Stimulated activated CD4-positive, alpha-beta T cell treated with anti-CD3 and anti-CD28 coated beads, TNF-alpha, amount 100 ng/mL, for 4 hours (primary cell): ENCODE measurements at places on chromosomes 3 and 15.

DNA sequence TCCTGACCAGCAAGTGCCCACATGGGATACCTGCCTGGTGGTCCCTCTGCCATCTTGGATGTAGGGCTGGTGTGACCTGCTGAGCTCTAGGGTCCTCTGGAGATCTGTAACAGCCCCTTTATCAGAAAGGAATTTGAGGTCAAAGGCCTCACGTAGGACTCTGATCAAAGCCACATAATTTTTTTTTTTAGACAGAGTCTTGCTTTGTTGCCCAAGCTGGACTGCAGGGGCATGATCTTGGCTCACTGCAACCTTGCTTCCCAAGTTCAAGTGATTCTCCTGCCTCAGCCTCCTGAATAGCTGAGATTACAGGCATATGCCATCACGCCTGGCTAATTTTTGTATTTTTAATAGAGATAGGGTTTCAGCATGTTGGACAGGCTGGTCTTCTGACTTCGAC lies 9.5 kb downstream of the ITGB5 start:
- no peak for DNase-seq

GRCh38 chr15:67899596-67900283 lies 59.9 kb upstream of the RNU6-1 start:
- DNase-seq = no peak

GRCh38 chr3:40920041-40920440 lies 279.3 kb upstream of the CTNNB1 start:
- no peak for DNase-seq

DNA sequence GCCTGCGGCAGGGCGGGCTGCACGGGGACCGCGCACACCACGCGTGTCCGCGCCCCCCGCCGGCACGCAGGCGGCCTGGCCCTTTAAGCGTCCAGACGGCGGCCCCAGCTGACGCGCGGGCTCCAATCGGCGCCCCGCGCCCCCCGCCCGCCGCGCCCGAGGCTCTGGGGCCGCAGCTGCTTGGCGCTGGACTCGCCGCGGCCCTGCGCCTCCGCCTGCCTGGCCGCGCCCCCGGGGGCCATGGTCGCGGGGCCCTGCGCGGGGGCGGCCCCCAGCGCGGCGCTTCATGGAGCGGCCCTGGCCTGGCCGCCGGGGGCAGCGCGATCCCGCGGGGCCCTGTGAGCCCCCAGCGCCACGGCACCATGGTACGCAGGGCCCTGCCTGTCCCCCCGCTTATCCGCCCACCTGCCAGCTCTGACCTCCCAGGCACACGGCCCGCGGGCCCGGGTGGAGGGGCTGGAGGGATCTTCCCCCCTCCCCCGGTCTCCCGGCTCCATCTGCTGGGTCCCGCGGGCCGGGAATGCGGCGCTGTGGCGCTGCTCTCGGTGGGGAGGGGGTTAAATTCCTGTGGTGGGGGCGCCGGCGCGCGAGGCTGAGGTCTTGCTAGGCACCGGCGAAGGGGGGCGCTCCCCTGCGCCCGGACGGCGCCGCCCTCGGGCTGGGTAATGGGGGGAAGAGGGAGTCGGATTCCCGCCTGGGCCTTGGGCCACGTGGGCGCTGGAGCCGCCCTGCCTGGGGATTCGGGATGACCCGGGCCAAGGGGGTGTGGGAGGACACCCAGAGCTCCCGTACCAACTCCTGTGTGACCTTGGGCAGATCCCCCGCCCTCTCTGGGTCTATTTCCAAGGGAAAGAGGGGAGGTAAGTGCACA lies 1.1 kb downstream of the ZBTB47 start:
- no peak for DNase-seq

GRCh38 chr3:172905451-172905850 lies 154.9 kb downstream of the ECT2 start:
- no peak for DNase-seq
